Activated T-helper 2 cell treated with anti-CD3 and anti-CD28 coated beads, Interferon-gamma antibody, Interleukin-2, Interleukin-4, amounts not matched to agents 10 μg/mL and 5 μg/mL and 100 μg/mL, durations not matched to agents 14 hours and 24 hours and 36 hours (primary cell): ENCODE measurements at places on chromosomes 5 and 9.

GRCh38 chr5:997001-997474 is 11.6 kb upstream of the NKD2 start:
- H3K27me3 ChIP-seq = peaks cover 2% of the 10 kb centered on the region
- H3K36me3 ChIP-seq = peaks cover 4% of the 10 kb centered on the region
- DNase-seq = peak; percentile 59
- peak overlapping the region; percentile 88 for H3K4me3 ChIP-seq
- peaks cover 25% of the 10 kb centered on the region for H3K4me1 ChIP-seq

GRCh38 chr9:81825846-81826516 is 102.2 kb upstream of the SPATA31D4 start:
- H3K36me3 ChIP-seq = no peaks in the 10 kb centered on the region
- no peak overlapping the region for H3K27ac ChIP-seq
- DNase-seq = no peak
- no peaks in the 10 kb centered on the region for H3K27me3 ChIP-seq

GRCh38 chr9:121721770-121722169 is 70.3 kb downstream of the DAB2IP start:
- DNase-seq = no peak
- no peaks in the 10 kb centered on the region for H3K36me3 ChIP-seq
- no peak overlapping the region for H3K27ac ChIP-seq

DNA sequence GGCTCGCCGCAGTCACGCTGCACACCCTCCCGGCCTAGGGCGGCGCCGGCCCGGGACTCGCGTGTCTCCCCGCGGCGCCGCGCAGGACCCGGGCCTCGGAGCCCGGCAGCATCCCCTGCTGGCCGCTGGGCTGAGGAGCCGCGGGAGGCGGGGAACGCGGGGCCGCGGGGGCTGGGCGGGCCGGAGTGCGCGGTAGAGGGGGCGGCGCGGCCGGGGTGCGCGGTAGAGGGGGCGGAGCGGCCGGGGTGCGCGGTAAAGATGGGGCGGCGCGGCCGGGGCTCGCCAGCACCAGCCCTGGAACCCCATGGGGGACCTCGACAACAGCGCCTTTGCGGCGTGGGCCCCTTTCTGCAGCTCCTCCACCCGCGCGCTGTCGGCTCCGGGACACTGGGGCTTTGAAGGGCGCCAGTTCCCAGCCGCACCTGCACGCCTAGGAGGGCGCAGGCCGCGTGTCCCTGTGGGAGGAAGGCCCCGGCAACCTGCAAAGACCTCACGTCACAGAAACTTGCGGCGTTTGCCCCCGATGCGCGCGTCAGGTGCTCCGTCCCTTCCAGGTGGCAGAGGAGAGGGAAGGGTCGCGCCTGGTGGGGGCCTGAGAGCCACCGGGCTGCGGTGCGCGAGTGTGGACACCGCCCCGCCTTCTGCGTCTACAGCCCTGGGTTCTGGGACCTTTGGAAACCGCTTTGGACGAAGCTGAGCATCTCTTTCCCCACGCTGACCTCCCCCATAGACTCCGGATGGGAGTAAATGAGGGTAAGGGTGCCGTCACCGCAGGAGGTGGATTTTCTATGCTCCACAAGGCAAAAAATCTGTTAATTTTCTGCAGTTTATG is 49.6 kb downstream of the NSUN2 start:
- no peak overlapping the region for H3K27ac ChIP-seq
- no peaks in the 10 kb centered on the region for H3K4me1 ChIP-seq
- no peak overlapping the region for H3K4me3 ChIP-seq
- no peak for DNase-seq
- H3K27me3 ChIP-seq = peaks cover 54% of the 10 kb centered on the region
- no peaks in the 10 kb centered on the region for H3K36me3 ChIP-seq

- H3K27ac ChIP-seq = no peak overlapping the region
- no peak overlapping the region for H3K4me3 ChIP-seq
- no peak for DNase-seq
- H3K4me1 ChIP-seq = peaks cover 38% of the 10 kb centered on the region
Observed at GRCh38 chr5:10625700-10626472, 62.0 kb downstream of the ANKRD33B start.

GRCh38 chr9:12538842-12539579 is 154.2 kb upstream of the TYRP1 start:
- no peak overlapping the region for H3K27ac ChIP-seq
- no peak overlapping the region for H3K4me3 ChIP-seq
- no peaks in the 10 kb centered on the region for H3K4me1 ChIP-seq
- no peaks in the 10 kb centered on the region for H3K27me3 ChIP-seq
- no peaks in the 10 kb centered on the region for H3K36me3 ChIP-seq

GRCh38 chr5:154575546-154576428 is 97.8 kb upstream of the HAND1 start:
- DNase-seq = no peak
- H3K4me3 ChIP-seq = no peak overlapping the region
- no peaks in the 10 kb centered on the region for H3K4me1 ChIP-seq

DNA sequence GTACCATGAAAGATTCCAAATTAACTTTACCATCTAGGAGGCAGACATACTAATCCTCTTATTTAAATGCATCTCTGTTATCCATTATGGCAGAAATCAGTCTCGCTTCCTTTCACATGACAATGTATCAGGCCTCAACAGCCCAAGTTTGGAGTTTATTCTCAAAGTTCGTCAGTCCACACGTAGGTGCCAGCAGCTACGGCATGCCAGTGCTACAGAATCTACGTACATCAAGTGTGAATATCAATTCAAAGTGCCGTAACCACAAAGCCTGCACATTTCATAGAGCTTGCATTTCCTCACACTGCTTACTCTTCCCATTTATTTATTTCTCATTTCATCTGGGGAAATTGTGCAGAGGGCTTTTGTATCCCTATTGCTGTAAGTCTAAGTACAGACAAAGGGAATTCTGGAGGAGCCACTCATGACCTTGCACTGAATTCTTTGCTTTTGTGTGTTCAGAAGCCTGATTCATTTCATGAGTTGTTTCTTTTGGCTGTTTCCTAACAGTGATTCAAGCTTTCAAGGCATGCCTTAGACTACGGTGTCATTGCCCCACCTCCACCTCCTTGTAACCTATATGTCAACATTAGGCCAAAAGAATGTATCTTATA is 10.0 kb downstream of the ENC1 start:
- H3K27me3 ChIP-seq = peaks cover 23% of the 10 kb centered on the region
- no peak overlapping the region for H3K27ac ChIP-seq
- H3K36me3 ChIP-seq = no peaks in the 10 kb centered on the region

GRCh38 chr5:106877881-106878280 is 792.9 kb downstream of the EFNA5 start:
- H3K27me3 ChIP-seq = no peaks in the 10 kb centered on the region
- H3K4me3 ChIP-seq = no peak overlapping the region
- no peak overlapping the region for H3K27ac ChIP-seq
- H3K4me1 ChIP-seq = no peaks in the 10 kb centered on the region
- no peak for DNase-seq

GRCh38 chr5:81633471-81633870 is 117.4 kb downstream of the SSBP2 start:
- DNase-seq = no peak
- H3K27me3 ChIP-seq = no peaks in the 10 kb centered on the region
- H3K4me1 ChIP-seq = peaks cover 9% of the 10 kb centered on the region
- H3K36me3 ChIP-seq = peaks cover 18% of the 10 kb centered on the region
- H3K27ac ChIP-seq = no peak overlapping the region

- H3K4me1 ChIP-seq = no peaks in the 10 kb centered on the region
- H3K4me3 ChIP-seq = no peak overlapping the region
- H3K36me3 ChIP-seq = no peaks in the 10 kb centered on the region
- no peak for DNase-seq
- no peaks in the 10 kb centered on the region for H3K27me3 ChIP-seq
Observed at GRCh38 chr5:58041884-58042283, 418.0 kb downstream of the PLK2 start.

GRCh38 chr5:57989378-57989777 is 470.5 kb downstream of the PLK2 start:
- H3K4me1 ChIP-seq = no peaks in the 10 kb centered on the region
- H3K27ac ChIP-seq = no peak overlapping the region
- H3K4me3 ChIP-seq = no peak overlapping the region
- no peaks in the 10 kb centered on the region for H3K36me3 ChIP-seq

- no peaks in the 10 kb centered on the region for H3K27me3 ChIP-seq
- no peaks in the 10 kb centered on the region for H3K36me3 ChIP-seq
- no peak overlapping the region for H3K27ac ChIP-seq
- no peak overlapping the region for H3K4me3 ChIP-seq
Observed at GRCh38 chr5:130710596-130710995, 454.5 kb downstream of the HINT1 start.

DNA sequence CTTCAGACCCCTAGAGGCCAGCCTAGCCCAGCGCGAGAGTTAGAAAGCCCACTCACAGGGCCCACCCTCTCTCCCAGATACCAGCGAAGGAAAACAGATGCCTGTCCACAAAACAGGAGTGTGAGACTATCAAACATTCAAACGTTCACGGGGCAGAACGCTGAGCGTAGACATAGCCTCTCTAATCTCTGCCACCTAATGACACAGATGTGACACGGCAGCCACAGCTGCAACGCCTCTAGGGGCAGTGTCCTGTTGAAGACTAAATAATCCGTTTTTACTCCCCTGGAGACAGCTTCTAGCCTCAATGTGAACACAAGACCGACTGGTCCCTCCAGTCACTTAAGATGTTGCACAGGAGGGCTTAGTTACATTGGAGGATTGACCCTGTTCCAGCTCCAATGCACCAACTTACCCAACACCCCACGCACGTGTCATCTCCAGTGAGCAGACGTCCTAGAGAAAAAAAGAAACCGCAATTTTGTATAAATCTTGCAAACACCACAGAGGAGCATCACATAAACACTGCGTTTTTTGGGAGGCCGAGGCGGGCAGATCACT is 14.3 kb downstream of the DIPK1B start:
- H3K27me3 ChIP-seq = no peaks in the 10 kb centered on the region
- H3K4me1 ChIP-seq = peaks cover 17% of the 10 kb centered on the region
- peaks cover 40% of the 10 kb centered on the region for H3K36me3 ChIP-seq
- DNase-seq = peak; percentile 33

- DNase-seq = no peak
- H3K4me3 ChIP-seq = no peak overlapping the region
- H3K36me3 ChIP-seq = no peaks in the 10 kb centered on the region
- H3K27me3 ChIP-seq = no peaks in the 10 kb centered on the region
Observed at GRCh38 chr5:39400713-39401578, 23.8 kb downstream of the DAB2 start.

DNA sequence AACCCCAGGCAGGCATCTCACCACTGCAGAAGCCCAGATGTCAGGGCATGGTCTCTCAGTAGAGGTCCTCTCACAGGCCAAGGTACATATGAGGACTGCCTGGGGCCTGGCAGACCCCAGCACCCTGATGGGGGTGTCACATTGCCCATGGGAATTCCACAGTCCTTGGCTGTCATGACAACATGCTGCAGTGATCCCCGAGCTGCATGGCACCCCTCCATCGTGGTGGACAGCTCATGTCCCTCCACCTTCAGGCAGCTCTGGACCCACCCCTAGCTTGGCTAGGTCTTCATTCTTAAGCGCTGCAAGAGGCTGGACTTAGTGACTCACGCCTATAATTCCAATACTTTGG is 74.1 kb upstream of the LRRTM2 start:
- DNase-seq = no peak
- peaks cover 14% of the 10 kb centered on the region for H3K4me1 ChIP-seq
- no peaks in the 10 kb centered on the region for H3K27me3 ChIP-seq

GRCh38 chr5:77632526-77633206 is 5.8 kb downstream of the OTP start:
- H3K36me3 ChIP-seq = peaks cover 3% of the 10 kb centered on the region
- peaks cover 71% of the 10 kb centered on the region for H3K27me3 ChIP-seq
- H3K4me1 ChIP-seq = peaks cover 13% of the 10 kb centered on the region
- peak overlapping the region; percentile 1 for H3K27ac ChIP-seq
- no peak for DNase-seq

- H3K4me1 ChIP-seq = no peaks in the 10 kb centered on the region
- H3K4me3 ChIP-seq = no peak overlapping the region
Observed at GRCh38 chr9:9538766-9539165, 1074.0 kb downstream of the PTPRD start.

DNA sequence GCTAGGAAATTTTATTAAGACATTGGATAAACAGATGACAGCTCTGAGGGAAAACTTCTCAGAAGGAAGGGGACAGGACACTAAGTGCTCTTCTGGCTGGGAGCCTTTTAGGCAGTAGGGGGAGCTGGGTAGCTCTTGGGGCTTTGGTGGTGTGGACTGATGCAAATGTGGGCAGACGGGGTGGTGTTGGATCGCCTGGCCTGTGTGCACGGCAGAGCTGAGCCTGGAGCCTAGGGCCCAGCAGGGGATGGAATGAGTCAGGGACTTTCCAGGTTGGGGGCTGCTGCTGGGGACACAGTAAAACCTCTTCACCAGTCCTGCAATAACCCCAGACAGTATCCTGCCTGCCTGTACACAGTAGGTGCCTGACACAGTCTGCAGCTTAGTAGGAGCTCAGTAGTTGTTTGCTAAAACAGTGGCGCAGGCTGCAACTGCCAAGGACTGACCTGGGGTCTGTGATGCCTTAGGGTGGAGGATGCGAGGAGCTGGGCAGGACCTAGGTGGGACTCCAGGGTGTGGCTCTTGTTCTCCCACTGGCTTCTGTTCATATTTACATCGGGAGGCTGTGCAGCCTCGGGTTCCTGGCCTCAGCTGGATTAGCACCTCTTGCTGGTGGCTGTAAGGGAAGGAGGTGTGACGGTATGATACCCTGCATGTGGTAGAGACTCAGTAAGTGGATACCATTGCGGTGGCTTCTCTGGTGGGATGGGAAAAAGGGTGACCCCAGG is 83.8 kb downstream of the DAB2IP start:
- no peak for DNase-seq
- no peaks in the 10 kb centered on the region for H3K4me1 ChIP-seq
- H3K27me3 ChIP-seq = peaks cover 40% of the 10 kb centered on the region
- H3K27ac ChIP-seq = no peak overlapping the region

DNA sequence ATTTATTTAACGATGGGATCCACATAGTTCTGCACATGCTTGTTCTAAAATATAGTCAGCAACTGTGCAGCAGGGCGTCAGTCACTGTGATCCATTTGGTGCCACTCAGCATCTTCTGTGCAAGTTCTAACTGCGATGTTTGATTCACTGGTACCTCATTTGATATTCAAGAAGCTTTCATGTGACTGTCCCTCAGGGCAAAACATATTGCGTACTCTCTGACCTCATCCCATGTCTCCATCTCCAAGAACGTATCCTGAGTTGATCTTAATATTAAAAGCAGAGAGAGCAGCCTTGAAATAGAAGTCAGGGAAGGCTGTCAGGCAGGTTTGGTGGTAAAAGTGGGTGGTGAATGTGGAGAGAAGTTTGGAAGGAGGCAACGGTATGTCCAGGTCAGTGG is 116.5 kb upstream of the ATP10B start:
- no peak for DNase-seq
- no peaks in the 10 kb centered on the region for H3K36me3 ChIP-seq
- H3K27ac ChIP-seq = no peak overlapping the region
- peaks cover 1% of the 10 kb centered on the region for H3K27me3 ChIP-seq

- peaks cover 9% of the 10 kb centered on the region for H3K4me1 ChIP-seq
- no peaks in the 10 kb centered on the region for H3K36me3 ChIP-seq
- DNase-seq = no peak
- no peak overlapping the region for H3K27ac ChIP-seq
Observed at GRCh38 chr9:38182321-38182720, 113.3 kb upstream of the SHB start.

- DNase-seq = no peak
- no peak overlapping the region for H3K4me3 ChIP-seq
- H3K36me3 ChIP-seq = no peaks in the 10 kb centered on the region
- no peaks in the 10 kb centered on the region for H3K27me3 ChIP-seq
- H3K4me1 ChIP-seq = no peaks in the 10 kb centered on the region
Observed at GRCh38 chr5:101877451-101877850, 418.6 kb downstream of the SLCO4C1 start.
